ENCODE measurements at places on chromosomes 1 and 21.

DNA sequence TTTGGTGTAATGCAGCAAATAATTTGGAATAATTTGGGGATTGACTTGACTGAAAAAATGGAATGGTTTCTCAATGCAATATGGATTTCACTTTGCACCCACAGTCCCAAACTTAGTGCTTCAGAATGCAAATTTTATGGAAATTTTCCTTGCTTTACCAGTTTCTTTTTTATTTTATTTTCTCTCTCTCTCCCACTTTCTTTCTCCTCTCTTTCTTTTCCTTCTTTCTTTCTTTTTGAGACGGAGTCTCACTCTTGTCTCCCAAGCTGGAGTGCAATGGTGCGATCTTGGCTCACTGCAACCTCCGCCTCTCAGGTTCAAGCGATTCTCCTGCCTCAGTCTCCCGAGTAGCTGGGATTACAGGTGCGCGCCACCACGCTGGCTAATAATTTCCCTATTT is 110.3 kb downstream of the KCNN3 start:
- DNase-seq, result no peak

GRCh38 chr1:90198616-90199332 is 203.9 kb downstream of the ZNF326 start:
- no peak for DNase-seq

GRCh38 chr1:188817814-188818213 is 1659.8 kb downstream of the BRINP3 start:
- DNase-seq, result no peak

DNA sequence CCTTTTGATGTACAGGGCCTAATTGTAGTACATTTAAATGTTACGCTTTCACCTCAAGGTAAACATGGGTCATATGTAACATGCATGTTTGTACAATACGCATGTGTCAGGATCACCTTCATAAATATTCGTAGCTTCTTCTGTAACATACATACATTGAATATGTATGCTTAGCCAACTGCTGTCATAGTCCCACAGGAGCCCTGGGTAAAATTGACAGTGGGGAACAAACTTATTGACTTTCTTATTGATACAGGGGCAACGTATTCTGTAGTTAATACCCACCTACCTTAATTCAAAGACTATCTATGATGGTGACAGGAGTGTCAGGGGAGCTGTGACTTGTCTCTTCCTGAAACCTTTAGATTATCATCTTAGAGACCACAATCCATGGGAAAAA is 3.7 kb upstream of the REN start:
- no peak for DNase-seq

DNA sequence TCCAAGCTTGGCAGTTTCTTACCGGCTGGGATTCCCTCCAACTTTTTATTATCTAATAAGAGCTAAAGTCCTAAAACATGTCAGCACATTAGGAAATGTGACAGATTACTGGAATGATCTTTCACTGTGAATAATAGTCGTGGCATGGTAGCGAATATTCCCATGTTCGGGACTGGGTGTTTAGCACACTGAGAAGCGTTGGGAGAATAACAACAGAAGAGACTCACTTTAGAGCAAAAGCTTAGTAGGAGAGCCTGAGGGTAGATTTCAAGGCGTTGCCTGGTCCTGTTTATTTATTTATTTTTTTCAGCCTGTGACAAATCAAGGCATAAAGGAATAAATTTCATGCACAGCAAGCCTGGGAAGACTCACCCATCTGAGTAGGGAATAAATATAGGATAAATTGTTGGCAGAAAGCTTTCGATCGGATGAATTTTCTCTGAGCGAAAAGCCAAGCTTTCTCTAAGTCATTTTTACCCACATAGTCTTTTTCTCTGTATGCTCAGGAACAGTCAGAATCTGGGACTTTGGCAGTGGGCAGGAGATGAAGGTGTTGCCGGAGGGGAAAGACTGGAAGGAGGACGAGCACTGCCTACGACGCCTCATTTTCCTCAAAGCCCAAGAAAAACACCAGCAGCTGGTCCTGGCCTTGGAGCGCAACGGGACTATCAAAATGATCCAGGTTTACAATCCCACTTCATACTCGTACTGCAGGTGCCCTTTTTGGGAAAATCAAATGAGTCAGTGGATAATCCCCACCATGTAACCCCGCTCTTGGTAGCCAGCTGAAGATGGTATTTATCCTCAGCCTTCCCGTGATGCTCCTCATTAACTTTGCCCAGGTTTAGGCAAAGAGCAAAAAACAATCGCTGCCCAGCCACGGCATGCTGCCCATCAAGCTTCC is 97.2 kb downstream of the WDR64 start:
- DNase-seq, result no peak

DNA sequence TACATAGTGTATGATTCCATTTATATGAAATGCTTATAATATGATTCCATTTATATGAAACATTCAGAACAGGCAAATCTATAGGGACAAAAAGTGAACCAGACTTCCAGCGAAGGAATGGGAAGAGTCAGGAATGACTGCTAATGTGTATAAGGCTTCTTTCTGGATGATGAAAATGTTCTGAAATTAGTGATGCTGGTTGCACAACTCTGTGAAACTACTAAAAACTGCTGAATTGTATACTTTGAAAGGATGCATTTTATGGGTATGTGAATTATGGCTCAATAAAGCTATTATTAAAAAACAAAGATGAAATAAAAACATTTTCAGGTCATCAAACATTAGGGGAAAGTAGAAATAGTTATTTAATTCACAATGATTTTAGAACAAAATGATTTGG is 14.1 kb upstream of the IL24 start:
- no peak for DNase-seq

DNA sequence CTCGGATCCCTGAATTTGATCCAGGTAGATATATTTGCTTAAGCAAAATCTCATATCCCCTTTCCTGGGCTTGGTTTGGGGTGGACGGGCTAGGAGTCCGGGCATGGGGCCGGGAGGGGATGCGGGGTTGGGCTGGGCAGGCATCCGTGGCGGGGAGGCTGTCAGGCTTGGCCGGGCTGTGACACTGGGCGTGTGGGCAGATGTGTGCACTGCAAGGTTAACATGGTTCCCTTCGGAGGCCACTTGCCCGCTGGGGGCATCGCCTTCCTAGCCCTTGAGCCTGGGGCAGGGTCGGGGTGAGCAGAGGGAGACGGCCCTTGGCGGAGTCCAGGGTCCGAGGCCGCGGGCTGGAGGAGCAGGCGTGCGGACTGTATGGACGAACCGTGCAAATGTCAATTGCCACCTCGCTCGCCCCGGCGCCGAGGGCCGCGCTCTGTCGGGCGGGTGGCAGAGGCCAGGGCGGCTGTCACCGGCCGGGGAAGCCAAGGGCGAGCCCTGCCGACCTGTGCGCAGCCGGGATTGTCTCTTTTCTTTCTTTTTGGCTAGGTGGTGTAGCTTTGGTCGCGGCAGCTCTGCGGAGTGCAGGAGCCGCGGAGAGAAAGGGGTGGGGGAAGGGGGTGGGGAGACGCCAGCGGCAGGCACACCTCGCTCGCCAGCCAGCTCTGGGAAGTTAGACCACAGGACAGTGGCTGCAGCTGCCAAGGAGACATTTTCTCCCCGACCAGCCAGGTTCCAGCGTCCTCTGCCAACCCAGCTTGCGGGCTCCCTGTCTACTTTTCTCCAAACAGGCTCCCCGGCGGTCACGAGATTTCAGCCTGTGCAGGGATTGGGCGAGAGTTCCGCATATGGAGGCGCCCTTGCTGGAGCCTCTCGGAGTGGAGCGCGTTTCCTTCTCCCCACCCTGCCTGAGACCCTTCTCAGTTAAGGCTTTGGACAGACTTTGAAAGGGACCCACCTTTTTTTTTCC is 1.3 kb downstream of the RCOR3 start:
- DNase-seq, result peak; percentile 42

- DNase-seq, result no peak
Observed at GRCh38 chr1:16967095-16967575, 13.3 kb downstream of the MFAP2 start.

DNA sequence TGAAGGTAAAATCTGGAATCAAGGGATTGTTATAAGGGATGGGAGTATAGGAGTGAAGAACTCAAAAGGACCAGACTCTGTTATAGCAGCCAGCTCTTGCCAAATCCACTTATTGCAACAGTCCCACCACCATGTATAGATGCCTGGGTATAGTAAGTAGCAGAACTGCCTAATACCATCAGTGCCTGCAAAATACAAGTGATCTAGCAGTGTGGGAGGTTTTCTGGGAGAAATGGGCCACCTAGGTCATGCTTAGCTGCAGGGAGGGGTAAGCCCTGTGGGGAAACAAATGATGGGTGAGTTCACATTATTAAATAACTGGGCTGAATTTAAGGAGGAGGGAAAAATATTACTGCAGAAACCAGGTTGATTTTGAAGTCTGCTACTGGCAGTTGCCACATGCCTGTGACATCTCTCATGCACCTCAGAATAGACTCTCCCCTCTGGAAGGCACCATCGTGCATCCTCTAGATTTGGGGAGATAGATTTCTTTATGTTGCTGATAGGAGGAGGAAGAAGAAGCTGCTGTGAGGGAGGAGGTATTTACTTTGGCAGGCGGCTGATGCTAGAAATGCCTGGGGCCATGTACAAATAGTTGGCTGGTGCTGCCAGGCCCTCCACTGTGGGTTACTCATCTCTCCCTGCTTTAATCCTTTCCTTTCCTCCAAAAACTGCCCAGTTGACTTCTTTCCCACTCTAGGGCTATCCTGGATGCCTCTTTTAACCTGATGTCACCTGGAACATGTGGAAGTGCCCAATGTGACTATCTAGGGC is 27.5 kb downstream of the HLX start:
- DNase-seq, result no peak

- DNase-seq, result no peak
Observed at GRCh38 chr1:187985897-187986654, 1157.3 kb downstream of the PLA2G4A start.

DNA sequence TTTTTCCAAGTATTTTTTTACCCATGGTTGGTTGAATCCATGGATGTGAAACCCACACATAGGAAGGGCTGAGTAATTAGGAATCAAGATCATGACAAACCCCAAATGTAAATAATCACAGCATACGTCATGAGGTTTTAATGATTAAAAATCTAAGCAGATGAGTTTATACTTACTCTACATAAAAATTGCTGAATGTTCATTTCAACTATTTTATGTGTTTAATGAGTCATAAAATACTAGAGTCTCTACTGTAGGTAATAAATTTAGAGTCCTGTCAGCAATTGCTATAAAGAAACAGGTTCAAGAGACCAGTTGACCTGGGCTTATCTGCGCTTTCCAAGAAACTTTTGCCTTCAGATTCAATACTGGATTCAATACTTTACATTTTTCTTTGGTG is 18.2 kb downstream of the CTH start:
- no peak for DNase-seq

DNA sequence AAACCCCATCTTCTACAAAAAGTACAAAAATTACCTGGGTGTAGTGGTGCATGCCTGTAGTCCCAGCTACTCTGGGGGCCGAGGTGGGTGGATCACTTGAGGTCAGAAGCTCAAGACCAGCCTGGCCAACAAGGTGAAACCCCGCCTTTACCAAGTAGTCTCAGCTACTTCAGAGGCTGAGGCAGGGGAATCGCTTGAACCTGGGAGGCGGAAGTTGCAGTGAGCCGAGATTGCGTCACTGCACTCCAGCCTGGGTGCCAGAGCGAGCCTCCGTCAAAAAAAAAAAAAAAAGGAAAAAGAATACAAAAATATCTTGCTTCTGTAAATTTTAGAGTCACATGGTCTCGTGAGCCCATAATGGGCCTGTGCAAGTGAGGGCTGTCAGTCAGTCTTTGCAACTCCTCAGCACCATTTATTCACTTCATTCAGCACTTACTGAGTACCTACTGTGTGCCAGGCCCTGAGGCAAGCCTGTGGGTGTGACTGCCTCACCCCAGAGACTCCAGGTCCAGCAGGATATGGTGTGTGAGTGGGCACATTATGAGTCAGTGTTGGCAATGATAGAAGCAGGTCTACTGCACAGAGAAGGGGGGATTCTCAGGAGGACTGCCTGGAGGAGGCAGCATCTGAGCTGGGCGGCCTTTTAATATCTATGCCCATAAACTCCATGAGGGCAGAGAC is 46.8 kb upstream of the TARDBP start:
- no peak for DNase-seq

DNA sequence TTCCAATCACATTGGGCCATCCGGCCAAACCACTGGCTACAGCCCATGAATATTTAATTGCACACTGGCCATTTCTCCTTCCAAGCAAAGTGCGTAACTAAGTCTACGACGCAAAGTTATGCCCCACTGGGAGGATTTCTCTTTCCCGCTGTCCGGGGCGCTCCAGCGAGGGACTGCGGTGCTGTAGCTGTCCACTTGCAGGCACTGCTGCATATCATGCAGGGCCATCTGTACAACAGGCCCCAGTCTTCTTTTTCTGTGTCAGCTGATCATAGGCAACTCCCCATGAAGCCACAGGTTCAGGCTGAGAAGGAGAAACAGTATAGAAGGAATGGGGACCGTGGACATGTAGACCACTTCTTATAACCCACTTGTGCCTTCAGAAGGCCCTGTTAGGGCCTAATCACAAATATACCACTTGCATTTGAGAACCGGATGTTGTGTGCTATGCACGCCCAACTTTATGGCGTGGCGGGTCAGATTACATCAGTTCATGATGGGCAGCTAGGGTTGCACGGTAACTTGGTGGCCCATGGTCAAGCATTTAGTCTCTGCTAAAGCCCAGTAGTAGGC is 58.0 kb downstream of the ADSS2 start:
- no peak for DNase-seq
